ENCODE measurements at places on chromosomes 4 and X. TPM values are rescaled to one million over a fixed set of nuclear protein-coding genes. Genes with fewer than 3 reads are reported as not detected.

DNA sequence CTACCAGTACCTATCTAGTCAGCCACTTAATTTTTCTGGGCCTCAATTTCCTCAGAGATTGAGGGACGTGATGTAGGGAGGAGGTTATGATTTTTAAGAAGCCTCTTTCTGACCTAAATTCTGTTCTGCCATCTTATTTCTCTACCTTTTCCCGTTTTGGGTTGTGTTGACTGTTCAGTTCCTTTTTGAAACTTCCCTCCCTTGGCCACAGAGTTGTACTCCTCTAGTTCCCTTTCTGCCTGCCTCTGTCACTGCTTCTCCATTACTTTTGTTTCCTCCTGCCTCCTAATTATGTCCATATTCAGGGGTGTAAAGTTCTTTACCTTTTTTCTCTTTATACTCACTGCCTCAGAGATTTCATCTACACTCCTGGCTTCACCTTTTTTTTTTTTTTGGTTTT is 25.4 kb downstream of the CLCN5 start:
- DNase-seq: no peak
- H3K4me1 ChIP-seq: no peaks in the 10 kb centered on the region
- no peak overlapping the region for H3K27ac ChIP-seq
- no peak overlapping the region for H3K4me3 ChIP-seq
- no peaks in the 10 kb centered on the region for H3K36me3 ChIP-seq

GRCh38 chr4:85565761-85566480 is 91.0 kb downstream of the ARHGAP24 start:
- no peak for DNase-seq
- H3K27ac ChIP-seq: no peak overlapping the region
- H3K27me3 ChIP-seq: no peaks in the 10 kb centered on the region

BEX1 gene
- polyA plus RNA-seq: not detected

DNA sequence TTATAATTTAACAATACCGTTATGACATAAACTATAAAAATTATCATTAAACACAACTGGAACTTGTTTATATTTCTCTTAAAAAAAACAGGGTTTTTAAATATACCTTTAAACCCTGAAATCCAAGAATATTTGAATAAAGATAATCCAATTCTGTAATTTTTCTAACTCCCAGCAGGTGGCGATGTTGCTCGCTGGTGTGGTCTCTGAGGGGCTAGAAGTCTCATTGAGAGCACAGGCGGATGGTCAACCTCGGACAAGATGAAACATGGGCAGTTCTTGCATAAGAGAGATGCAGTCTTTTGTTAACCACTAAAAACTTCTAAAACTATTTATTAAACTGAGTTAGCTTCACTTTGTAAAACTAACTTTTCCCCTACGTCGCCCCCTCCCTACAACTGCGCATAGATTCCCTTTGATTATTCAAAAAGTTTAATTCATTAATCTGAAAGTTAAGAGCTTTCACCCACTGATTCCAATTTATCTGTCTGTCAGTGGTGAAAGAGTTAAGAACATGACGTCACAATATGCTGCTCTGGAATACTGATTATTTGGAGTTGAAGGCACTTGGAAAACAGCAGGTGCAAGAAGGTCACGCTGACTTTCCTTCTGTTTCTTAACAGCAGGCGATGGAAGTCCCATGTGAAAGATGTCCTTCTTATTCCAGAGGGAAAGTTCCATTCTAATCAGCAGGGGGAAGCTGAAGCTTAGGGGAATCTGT is 29.5 kb downstream of the DMP1 start:
- no peaks in the 10 kb centered on the region for H3K4me1 ChIP-seq
- no peaks in the 10 kb centered on the region for H3K36me3 ChIP-seq
- peak; percentile 58 for DNase-seq
- H3K27ac ChIP-seq: no peak overlapping the region
- no peaks in the 10 kb centered on the region for H3K27me3 ChIP-seq

Measured in K562 (cell line).